ENCODE measurements at places on chromosomes 12 and 14. TPM values are rescaled to one million over a fixed set of nuclear protein-coding genes. Genes with fewer than 3 reads are reported as not detected.

DNA sequence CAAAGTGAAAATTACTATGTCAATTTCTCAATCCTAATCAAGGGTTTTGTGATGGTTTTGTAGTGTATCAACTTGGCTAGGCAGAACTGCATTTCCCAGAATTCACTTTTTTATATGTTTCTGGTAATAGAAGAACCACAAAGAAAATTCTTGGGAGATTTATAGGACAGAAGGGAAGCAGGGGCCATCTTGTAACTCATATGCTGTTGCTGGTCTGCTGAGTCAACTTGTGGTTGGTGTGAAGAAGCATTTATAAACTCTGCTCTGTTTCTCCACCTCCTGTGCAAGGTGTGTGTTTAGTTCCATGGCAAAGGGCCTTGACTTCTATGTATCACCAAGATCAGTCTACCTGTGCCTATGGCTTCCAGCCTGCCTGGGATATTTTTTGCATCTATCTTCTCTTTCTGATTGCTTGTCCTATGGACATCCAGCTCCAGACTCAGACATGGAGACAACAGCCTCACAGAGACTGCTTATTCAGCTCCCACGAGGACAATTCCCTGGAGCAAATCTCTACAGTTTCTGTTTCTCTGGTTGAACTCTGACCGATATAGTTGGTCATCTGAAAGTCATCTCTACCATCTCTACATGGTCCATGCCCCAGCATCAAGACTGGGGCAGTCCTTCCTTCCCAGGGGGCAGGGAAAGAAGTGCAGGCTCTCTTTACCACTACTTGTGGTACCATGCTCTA lies 364.3 kb upstream of the DDHD1 start:
- no peak for DNase-seq

- DNase-seq: no peak
These were observed 69.9 kb downstream of the PAH start for GRCh38 chr12:102847131-102847530.

GRCh38 chr14:103185051-103186029 lies 62.1 kb downstream of the TNFAIP2 start:
- DNase-seq: peak; percentile 32

DNA sequence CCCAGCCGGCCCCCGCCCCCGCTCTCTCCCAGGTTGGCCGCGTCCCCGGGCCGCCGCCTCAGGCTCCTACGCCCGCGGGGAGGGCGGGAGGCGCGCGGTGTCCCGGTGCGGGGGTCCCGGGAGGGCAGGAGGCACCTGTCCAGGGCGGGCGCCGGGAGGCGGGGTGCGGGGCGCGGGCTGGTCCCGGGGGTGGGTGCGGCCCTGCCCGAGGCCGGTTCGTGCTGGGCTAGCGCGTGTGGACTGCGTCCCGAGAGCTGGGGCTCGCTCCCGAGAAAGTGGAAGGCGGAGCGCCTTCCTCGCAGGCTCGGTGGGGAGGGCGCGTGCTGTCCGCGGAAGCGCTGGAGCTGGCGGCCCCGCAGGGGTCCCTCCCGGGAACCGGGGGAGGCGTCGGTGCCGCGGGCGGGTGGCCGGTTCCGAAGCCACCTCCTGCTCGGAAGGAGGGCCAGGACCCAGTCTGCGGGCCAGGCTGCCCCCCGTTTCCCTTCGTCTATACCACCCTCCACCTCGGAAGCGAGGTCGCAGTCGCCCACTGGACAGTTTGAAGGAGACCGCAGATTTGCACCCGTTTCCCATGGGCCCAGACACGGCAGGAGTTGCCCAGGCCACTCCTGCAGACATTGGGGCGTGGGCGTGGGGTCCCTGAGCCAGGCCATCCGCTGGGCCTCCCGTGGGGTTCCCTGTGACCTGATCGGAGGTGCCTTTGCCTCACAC lies 636 bp downstream of the ZFYVE21 start:
- no peak for DNase-seq

- no peak for DNase-seq
These were observed 547.1 kb downstream of the CCER1 start for GRCh38 chr12:90407841-90408240.

- DNase-seq: no peak
These were observed 236.1 kb upstream of the DDHD1 start for GRCh38 chr14:53389202-53389601.

DNA sequence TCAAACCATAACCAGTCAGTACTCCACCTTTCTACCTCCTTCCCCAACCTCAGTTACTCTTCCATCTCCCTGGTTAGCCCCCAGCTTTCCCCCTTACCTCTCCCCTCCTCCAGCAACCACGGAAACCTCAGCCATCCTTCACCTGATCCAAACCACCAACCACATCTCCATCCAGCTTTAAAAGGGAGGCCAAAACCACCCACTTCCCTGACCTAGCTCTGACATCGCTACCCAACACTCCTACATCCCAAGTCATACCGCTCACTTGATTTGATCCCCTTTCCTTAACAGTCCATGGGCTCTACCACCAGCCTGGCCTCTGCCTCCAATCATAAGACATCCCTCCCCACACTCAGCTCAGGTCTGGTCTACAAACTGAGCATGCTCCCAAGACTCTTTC lies 1.5 kb downstream of the RAB35 start:
- DNase-seq: no peak

Gene IL22
- not detected for total RNA-seq

DNA sequence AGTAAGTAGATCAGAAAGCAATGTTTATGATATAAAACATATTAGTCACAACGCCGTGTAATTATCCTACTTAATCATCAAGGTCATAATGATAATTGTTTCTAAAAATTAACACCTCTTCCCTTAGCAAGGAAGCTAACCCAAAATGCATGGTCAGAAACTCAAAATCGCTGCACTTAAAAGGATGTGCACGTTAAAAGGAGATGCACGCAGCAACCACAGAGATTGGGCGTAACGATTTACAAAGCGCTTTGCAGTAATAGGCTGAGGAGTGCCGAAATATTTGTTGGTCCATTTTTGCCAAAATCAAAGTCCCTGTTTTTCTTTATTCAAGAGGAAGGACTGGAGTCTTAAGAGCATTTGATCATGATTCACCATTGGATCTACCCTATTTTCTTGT lies 1077.2 kb downstream of the VRK1 start:
- DNase-seq: no peak

- DNase-seq: no peak
These were observed 22.5 kb upstream of the YAF2 start for GRCh38 chr12:42260518-42260917.

DNA sequence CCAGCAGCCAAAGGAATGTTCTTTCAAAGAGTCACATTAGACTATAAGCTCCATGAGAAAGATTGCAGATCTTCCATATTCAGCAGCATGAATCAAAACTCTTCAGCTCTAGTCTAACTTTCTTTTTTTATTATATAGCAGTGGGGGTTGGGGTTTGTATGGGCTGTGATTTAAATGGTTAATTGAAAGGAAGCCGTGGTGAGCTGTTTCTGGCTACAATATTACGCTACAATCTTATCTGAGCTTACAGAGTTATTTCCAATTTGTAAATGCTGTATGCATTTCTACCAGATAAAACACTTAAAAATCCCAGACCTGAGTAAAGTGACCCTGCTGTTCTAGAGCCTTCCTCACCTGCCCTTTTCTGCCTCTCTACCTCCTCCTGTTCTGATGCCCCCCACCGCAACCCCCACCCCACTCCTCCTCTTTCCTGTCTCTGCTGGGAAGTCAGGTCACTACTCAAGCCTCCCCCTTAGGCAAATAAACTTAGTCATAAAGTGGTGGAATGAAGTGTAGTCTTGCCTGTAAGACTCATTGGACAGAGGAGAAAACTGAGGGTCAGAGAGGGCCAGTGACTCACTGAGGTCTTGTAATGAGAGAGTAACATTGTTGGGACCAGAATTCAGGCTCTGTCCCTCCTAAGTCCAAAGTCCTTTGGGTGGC lies 1089.5 kb downstream of the BCL11B start:
- no peak for DNase-seq

GRCh38 chr12:41576925-41577324 lies 388.8 kb downstream of the PDZRN4 start:
- no peak for DNase-seq

Gene MIS18BP1
- 21.1 TPM for total RNA-seq

GRCh38 chr14:21711360-21711961 lies 37.8 kb upstream of the OR4E1 start:
- DNase-seq: peak; percentile 36

DNA sequence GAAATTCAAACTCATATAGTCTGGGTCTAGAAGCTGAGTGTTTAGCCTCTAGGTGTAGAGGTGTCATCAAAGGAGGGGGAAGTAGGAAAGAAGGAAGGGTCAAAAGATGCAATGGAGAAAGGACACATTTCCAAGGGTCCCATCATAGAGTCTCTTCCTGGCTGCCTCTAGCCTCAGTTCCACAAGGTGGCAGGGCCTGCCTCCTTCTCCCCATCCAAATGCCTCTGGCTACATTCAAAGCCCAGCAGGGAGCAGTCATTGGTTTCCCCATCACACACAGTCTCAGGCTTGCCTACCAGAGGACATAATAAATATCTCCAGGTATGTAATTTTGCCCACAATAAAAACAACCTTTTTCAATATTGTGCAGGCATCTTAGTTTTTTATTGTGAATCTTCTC lies 2.1 kb upstream of the CCT2 start:
- DNase-seq: no peak

DNA sequence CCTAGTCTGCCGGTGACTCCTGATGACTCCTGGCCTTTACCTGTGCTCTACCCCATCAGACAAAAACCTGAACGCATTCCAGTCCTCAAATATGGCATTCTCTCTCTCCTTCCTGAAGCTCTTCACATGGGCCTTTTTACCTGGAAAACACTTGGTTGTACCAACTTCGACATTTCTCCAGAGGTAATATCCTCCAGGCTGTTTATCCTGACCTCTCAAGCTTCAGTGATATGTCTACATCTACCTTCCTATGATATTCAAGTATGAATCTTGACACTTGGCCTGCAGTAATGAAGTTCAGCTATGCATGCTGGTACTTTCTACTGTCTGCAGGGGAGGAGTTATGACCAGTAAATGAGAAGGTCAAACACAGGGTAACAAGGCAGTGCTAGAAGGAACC lies 901.8 kb downstream of the VRK1 start:
- DNase-seq: no peak

Gene DHRS2
- total RNA-seq: 1.0 TPM

DNA sequence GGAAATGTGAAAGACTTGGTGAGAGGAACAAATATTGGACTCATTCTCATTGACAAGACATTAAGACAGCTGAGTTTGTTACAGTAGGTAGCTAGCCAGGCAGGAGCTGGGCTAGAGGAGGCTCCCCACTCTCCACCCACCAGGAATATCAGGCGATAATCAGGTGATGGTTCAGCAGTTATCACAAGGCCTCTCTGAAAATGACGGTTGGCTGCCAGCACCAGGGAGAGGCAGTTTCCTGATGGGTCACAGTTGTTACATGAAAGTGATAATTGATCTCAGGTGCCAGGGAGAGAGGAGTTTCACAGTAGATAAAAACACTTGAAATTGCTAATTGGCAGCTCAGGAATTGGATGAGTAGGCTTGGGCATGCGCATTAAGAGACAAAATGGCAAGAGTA lies 116.5 kb downstream of the TMTC2 start:
- DNase-seq: no peak

DNA sequence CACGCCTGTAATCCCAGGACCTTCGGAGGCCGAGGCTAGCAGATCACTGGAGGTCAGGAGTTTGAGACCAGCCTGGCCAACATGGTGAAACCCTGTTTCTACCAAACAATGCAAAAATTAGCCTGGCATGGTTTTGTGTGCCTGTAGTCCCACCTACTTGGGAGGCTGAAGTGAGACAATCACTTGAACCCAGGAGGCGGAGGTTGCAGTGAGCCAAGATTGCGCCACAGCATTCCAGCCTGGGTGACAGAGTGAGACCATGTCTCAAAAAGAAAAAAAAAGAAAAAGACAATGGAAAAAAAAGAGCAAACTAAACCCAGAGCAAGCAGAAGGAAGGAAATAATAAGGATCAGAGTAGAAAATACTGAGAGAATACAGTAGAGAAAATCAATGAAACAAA lies 5.4 kb downstream of the CHURC1 start:
- no peak for DNase-seq

Gene LRFN5
- 9.8 TPM for total RNA-seq

Gene RNASE3
- total RNA-seq: not detected

- DNase-seq: no peak
These were observed 640.3 kb downstream of the TMEM121 start for GRCh38 chr14:106166650-106167204.

DNA sequence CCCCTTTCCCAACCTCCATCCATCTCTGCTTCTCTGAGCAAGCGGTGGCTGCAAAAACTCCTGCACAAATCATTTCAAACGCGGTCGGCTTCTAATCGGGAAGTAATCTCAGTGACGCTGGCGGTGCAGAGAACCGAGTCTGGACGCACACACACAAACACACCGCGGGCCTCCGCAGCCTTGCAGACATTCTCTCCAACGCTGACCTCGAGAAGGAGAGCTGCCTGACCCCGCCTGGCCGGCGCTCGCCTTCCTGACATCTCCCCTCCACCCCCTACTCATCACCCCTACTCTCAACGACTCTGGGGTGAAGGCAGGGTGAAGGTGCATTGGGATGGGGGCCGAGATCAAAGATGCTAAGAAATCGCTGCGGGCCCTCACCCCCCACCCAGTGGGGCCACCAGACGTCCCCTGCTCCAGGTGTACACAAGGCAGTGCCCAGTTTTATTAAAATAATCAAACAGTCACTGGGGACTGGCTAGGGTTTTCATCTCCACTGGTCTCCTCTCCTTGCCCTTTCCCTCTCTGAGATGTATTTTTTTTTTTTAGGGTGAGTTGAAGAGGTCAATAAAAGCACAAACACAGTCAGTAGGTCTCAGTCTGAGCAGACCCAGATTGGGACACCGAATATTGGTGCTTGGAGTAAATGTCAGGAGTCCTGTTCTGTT lies 506 bp upstream of the TBX5 start:
- no peak for DNase-seq

DNA sequence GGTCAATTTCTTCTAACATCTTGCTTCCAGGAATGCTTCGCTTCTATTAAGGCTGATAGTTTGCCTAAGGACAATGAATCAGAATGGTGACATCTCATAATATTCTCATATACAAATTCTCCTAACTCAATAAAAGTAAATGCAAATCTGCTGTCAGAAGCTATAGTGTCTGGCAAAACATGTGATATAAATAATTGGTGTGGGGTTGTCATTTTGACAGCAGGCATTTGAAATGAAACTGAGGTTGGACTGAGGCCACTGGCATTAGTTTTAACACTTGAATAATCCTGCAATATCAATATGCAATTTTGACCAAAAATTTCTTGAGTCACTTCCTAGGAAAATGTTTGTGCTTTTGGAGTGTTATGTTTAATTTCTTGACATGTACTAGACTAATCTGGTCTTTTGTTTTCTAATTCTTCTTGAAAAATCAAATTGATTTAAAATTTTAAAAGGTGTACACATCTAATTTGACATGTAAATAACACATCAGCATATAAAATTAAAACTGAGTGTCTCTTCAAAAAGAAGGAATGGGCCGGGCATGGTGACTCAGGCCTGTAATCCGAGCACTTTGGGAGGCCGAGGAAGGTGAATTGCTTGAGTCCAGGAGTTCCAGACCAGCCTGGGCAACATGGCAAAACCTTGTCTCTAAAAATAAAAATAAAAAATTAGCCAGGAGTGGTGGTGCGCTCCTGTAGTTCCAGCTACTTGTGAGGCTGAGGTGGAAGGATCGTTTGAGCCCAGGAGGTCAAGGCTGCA lies 92.3 kb upstream of the BTG1 start:
- no peak for DNase-seq

GRCh38 chr14:75434890-75435248 lies 7.0 kb downstream of the JDP2 start:
- no peak for DNase-seq
